ENCODE measurements at places on chromosomes 12 and 14.

GRCh38 chr12:56257491-56258067 is 605 bp downstream of the ANKRD52 start:
- peak; percentile 41 for DNase-seq

DNA sequence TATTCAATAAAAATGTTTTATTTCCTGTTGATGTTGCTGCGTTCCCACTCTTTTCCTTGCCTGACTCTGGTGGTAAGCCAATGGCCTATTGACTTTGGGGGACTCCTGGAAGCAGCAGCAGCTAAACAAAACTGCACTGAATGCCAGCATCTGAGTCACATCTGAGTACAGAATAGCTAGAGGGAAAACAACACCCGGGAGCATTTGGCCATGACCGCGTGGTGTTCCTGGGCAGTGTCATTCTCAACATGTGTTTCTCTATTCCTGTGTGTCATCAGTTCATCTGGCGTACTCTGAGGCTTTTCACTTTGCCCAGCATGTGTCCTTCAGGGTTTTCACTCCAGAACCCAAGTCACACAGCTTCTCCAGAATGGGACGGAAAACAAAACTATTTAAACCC is 238.8 kb downstream of the PAWR start:
- no peak for DNase-seq

DNA sequence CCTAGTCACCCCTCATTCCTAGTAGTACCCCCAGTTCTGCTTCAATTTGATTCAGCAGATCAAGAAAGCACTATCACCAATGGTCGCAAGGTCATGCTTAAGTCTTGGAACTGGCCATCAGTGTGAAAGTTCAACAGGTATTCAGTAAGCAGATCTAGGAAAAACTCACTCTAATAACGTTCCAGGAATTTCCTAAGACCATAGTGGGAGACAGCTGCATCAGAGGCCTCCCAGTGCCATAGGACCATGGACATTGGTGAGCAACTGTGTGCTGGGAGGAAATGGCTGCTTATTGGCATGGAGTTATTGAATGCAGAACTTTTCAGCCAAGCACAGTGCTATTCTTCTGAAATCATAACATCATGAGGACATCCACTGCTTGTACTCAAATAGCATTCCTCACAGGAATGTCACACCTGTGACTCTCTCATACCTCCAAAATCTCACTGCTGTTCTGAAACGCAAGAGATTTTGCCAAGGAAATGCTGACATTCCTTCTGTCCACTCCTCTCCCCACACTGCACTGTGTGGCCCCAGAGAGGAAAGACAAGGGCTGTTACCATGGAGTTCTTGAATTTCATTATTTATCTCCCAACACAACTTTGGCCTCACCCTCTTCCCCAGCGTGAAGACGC is 30.9 kb upstream of the MDM2 start:
- DNase-seq, result no peak

DNA sequence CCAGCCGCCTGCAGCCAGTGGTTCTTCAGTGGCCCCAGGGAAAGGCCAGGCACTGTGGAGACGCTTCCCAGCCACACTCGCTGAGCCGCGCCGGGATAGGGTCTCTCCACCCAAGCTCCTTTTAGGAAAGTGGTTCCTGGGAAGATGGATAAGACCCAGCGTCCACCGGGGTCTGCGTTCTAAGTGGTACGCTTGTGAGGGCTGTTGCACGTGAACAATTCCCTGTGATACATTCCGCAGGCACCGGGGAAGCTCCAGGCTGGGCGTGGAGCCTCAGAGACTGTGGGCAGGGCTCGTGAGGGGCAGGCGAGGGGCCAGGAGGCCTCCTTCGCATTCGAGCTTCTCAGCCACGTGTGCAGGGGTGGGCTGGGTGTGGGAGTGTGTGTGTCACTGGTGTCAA is 48.4 kb downstream of the GALNT9 start:
- no peak for DNase-seq

GRCh38 chr12:52870361-52871290 is 21.8 kb upstream of the KRT78 start:
- DNase-seq, result peak; percentile 69

GRCh38 chr12:26851031-26851809 is 18.2 kb upstream of the ITPR2 start:
- DNase-seq, result no peak

- DNase-seq, result no peak
Measured at GRCh38 chr14:104235686-104236085, 97.3 kb downstream of the KIF26A start.

- DNase-seq, result no peak
Measured at GRCh38 chr12:41532072-41532471, 344.0 kb downstream of the PDZRN4 start.

- no peak for DNase-seq
Measured at GRCh38 chr14:67343601-67344230, 15.9 kb downstream of the ATP6V1D start.

DNA sequence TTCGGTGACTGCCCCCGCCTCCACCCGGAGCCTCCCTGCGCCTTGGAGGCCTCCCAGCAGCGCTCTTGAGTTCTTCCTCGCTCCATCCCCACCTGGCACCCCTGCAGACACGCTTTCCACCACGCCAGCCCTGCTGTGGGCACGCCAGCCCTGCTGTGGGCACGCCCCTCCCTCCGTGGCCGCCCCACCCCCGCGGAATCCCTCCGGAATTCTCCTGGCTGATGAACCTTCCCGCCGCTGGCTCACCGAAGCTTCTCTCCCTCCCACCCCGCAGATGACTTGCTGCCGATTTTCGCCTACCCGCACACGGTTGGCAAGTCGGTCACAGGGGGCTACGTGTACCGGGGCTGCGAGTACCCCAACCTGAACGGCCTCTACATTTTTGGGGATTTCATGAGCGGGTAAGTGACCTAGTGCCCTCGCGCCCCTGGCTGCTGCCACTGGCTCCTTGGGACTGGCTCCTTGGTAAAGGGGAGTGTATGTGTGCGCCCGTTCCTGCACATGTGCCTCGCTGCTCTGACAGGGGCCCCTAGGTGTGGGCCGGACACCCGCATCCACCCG is 15.2 kb downstream of the HHIPL1 start:
- no peak for DNase-seq

- DNase-seq, result no peak
Measured at GRCh38 chr14:29536886-29537511, 390.6 kb downstream of the PRKD1 start.

DNA sequence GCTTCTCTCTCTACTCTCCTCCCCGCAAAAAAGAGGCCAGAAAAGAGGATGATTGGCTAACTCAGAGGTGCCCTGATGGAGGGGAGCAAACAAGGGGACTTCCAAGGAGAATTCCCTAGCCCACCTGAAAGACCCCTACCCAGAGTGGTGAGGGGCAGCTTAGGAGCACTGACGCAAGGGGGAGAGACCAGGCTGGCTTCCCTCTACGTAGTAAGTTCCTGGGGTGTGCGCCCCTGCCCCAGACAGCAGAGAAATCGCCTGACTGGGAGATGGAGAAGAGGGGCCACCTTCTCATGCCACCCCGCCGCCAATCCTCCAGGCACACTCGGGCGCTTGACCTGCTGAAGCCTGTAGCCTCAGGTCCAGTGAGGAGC is 2.1 kb upstream of the DIO3 start:
- no peak for DNase-seq

DNA sequence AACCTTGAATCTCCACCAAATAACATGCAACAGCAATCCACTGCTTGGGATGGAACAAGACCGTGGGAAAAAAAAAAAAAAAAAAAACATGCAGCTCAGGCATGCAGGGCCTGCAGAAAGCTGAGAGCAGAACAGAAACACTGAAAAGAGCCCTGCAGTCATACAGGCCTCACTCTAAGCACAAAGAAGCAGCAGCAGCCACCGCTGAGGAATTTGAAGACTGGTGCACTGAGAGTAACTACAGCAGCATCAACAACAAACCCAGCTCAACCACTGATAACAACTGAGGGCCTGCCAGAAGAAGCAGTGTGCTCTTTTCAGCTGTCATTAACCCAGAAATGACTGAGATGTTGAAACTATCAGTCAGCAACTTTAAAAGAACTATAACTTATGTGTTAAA is 354.7 kb upstream of the TMTC1 start:
- peak; percentile 48 for DNase-seq

- no peak for DNase-seq
Measured at GRCh38 chr12:52636189-52636588, 15.8 kb downstream of the KRT2 start.

DNA sequence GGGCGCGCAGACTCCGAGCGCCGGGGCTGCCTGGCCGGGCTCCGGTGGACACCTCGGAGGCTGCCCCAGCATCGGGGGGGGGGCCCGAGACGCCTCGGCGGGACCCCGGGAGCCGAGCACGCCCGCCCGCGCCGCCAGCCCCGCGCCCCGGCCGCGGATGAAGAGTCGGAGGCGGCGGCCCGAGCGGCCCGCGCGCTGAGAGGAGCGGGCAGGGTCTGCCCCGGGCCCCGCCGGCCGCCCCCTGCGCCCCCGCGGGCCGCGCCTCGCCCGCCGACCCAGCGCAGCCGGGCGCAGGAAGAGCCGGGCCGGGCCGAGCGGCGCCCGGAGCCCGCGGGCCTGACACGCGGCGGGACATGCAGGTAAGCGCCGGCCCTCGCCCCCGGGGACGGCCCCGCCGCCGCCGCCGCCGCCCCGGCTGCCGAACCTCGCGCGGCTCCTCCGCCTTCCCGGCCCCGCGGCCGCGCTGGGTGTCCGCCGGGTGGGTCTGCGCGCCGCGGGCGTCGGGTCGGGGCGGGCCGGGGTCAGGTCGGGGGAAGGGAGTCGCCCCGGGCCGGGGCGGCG is 63.7 kb downstream of the FBXL14 start:
- DNase-seq, result no peak

- peak; percentile 8 for DNase-seq
Measured at GRCh38 chr12:99195474-99195873, 452.1 kb upstream of the GARIN6 start.

DNA sequence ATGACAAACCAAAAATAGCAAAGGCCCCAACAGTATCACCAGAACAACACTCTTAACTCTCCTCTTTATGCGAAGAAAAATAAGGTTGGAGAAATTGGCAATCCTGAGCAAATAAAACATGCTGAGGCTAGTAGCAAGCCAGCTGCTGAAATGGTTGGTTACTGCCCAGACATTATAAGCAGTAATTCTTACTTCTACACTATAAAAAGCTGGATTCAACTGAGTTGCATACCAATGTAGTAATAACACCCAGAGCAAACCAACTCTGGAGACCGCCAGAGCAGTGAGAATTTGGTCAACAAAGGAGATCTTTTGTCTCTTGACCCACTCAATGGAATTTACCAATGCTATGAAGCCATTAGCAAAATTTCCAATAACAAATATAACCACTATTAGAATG is 628 bp downstream of the TAS2R30 start:
- DNase-seq, result no peak

DNA sequence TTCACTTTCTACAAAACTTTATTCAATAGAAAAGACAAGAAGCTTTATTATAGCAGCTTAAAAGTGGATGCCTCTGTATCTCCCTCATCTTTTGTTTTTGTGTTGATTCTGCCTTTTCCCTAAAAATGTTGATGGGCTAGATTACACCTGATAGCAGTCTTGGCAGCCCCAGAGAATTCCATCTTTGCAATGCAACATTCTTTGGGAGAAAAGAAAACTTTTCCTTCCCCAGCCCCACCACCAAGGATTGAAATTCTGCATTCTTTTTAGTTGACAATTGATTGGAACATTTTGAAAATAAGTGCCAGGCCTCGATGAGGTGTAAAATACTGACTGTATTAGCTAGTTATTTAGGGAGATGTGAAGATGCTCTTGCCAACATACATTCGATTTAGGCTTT is 306.8 kb upstream of the G2E3 start:
- DNase-seq, result no peak

DNA sequence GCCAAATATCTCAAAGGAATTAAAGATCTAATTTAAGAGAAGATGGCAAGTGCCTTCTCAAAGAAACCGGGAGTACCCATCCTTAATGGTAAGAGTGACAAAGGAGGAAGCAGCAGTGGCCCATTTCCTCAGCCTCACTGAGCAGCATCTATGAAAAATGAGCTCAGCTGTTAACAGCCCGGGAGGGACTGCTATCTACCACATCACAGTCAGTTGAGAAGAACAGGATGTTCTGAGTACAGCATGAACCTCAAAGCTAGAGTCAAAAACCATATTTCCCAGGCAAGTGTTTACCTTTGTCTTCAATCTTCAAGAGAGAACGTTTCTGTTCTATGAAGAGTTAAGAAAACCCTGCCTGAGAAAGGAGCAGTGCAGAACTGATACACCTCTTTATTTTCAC is 115.0 kb downstream of the BTG1 start:
- no peak for DNase-seq

DNA sequence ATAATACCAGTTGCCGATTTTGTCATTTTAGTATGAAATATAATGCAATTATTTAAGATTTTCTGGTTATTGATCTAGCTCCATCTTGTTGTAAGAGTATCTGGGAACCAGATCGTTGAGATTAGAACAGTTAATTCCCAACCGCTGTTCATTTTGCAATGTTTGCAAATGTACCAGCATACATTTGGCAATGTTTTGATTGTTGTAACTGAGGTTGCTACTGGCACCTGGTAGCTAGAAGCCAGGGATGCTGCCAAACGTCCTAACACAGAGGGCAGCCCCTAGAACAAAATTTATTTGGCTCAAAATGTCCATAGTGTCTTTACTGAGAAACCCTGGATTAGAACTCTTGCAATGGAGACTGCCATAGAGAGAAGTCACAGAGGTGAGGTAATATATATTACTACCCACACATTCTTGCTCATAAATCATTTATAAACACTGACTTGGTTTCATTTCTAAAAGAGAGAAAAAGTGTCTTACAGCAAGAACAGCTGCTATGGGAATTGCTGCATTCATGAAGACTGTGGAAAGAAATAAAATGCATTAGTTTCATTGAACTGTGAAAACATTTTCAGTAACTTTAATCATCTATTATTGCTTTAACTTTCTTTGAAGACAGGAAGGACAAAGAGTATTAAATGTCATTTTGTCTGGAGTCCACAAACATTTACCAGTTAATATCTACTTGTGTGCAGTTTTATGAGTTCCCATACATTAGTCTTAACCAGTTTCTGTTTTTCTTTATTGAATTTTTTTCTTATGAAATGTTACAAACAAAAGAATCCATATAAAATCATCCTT is 46.2 kb downstream of the ABCC9 start:
- DNase-seq, result no peak

GRCh38 chr12:92244036-92244435 is 98.4 kb upstream of the BTG1 start:
- no peak for DNase-seq

GRCh38 chr12:129163461-129163860 is 310.2 kb downstream of the GLT1D1 start:
- DNase-seq, result no peak

- DNase-seq, result no peak
Measured at GRCh38 chr14:102893452-102893851, 29.0 kb upstream of the AMN start.
